Osteoblast (primary cell): ENCODE measurements at places on chromosomes 5 and 9. TPM values are rescaled to one million over a fixed set of nuclear protein-coding genes. Genes with fewer than 3 reads are reported as not detected.

CDH6 gene
- 9.4 and 16.3 TPM in 2 replicates for total RNA-seq

HRCT1 gene
- total RNA-seq: 1.8 and 5.1 TPM in 2 replicates

AFAP1L1 gene
- total RNA-seq: 1.1 and 1.5 TPM in 2 replicates

NTRK2 gene
- total RNA-seq: 3.3 and 5.6 TPM in 2 replicates

SLC1A3 gene
- 45.2 and 76.9 TPM in 2 replicates for total RNA-seq

MSX2 gene
- total RNA-seq: 1.5 and 2.2 TPM in 2 replicates

POU5F2 gene
- 1.8 and 2.9 TPM in 2 replicates for total RNA-seq

HMCN2 gene
- under 0.01 TPM in 2 replicates for total RNA-seq

TTC16 gene
- under 0.01 TPM in 1 of 2 replicates, not detected in the other for total RNA-seq

- no peak for DNase-seq
Measured at GRCh38 chr9:111348821-111349271, 18.8 kb upstream of the OR2K2 start.

DNA sequence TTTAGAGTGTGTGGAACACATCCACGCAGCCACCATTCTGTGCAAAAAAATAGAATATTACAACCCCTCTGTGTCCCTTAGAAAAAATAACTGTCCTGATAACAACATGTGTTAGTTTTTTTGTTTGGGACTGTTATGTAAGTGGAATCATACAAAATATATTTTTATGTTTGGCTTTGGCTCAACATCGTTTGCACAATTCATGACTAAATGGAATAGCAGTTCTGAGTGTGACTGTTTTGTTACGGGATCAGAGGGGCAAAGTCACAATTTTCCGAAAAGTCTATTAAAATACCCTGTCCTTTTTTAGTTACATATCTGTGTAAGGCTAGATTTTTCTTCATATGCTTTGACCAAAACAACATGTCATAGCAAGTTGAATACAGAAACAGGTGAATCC lies 12.8 kb downstream of the MTREX start:
- DNase-seq: no peak

DNA sequence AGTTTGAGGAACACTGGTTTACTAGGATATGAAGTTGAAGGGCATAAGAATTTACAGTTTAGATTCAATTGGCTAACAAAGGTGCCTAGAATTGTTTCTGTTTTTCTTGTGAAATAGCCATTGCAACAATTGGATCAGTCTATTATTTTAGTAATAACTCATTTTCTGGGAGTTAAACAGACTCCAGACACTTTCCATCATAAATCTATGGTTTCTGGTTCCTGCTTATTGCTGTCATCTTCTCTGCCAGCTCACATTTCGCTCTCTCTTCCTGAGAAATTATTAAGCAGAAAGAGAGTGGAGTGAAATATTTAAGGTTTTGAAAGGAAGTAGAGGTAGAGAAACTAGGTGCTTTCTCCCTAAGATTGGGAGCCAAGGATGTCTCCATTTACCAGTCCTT lies 165.1 kb upstream of the PRR16 start:
- no peak for DNase-seq

GRCh38 chr5:167355346-167355745 lies 936.1 kb upstream of the WWC1 start:
- peak; percentile 8 for DNase-seq

DNA sequence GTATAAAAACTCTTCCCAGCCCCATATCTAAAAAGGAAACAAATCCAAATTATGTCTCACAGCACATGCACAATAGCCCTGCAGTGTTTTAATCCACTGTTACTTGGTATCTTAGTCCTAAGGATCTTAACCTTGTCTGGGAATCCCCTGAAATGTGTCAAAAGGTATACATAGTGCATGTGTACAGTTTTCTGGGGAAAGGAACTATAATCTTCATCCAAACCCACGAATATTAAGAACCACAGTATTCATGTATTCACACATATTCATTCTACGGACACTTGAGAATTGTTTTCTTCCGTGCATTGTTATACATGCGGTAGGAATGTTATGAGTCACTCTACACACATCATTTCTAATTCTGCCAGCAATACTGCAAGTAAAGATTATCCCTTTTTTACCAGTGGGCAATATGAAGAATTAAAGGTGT lies 47.8 kb upstream of the SNX2 start:
- peak; percentile 86 for DNase-seq

DNA sequence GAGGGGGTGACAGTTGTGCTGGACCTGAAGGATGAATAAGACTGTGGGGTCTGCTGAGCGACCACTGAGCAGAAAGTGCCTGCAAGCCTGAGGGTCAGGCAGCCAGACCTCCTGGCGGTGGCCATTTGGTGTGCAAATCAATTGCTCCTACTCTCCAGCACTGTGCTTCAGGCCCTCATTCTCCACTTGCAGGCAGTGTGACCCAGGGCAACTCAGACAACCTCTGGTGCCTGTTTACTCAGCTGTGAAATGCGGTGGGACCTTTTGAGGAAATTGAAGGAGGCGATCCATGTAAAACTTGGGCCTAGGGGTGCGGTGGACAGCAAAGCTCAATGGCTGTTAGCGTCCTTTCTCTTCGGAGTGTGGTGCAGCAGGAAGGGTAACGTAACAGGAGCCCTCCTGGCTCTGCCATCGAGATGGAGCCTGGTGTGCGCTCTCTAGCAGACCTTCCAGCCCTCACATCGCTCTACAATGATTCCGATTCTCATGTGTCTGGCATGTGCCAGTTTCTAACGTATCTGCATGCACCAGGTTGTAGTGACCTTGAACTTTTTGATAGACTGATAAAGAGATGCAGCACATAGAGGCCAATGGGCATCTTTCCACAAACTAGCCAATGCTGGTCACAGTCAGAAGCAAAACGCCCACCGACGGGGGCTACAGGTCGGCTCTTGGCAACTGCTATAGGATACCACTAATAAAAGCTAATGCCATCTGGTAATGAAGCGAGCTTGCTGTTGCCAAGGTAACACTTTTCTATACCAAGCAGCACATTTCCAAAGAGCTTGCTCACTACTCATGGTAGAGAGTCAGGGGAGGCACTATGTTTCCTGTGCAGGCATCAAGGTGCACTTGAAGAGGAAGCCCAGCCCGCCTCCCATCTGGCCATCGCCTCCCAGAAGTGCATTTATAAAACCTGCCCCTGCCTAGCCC lies 159.7 kb upstream of the RAPGEF1 start:
- DNase-seq: no peak

GRCh38 chr5:79193643-79194042 lies 42.3 kb upstream of the JMY start:
- DNase-seq: no peak

DNA sequence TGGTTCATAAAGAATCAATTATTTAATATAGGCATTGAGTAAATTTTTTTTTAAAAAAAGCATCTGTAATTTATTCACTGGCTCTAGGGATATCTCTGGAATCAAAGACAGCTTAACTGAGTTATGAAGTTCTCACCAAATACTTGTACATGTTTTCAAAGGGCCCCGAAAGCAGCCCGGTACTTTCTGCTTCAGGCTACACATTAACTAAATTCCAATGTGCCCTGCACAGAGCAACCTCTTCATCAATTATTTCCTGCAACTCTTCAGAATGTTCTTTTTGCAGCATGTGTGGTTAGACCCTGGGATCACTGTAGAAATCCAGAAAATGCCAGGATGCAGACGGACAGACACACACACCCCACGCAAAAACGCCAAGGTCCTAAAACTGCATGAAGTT lies 209.0 kb downstream of the EFNA5 start:
- no peak for DNase-seq

- DNase-seq: no peak
Measured at GRCh38 chr5:130975299-130975698, 189.8 kb downstream of the HINT1 start.
